ENCODE measurements at places on chromosomes 4 and X.

DNA sequence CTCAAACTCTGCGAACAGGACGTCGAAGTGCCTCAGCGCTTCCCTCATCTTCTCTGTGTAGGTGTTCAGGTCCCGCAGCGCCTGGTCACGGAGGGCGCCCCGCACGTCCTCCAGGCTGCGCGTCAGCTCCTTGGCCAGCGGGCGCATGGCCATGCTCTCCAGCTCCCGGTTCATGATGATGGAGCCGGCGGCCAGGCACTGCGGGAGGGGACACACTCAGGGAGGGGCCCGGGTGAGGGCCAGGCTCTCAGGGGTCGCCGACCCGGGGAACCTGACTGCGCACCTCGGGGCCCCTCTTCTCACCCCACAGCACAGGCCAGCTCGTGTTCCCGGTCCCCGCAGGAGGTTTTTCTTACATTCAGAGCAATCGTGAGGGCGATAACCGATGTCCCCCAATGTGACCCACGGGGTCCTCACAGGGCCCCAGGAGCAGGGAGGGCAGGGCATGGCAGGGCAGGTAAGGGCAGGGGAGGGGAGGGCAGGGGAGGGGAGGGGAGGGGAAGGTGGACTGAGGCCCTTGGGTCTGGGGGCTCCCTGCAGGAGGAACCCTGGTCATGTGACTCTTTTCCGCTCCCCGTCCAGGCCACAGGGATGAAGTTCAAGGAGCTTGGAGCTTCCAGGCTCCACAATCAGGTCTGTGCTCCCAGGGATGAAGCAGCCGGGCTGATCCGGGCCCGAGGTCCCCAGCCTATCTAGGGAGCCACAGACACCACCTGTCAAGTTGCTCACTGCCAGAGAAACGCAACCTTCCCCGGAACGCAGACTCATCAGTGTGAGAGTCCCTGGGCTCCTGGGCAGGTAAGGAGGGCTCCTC lies 77.8 kb upstream of the MXD4 start:
- no peak for DNase-seq

DNA sequence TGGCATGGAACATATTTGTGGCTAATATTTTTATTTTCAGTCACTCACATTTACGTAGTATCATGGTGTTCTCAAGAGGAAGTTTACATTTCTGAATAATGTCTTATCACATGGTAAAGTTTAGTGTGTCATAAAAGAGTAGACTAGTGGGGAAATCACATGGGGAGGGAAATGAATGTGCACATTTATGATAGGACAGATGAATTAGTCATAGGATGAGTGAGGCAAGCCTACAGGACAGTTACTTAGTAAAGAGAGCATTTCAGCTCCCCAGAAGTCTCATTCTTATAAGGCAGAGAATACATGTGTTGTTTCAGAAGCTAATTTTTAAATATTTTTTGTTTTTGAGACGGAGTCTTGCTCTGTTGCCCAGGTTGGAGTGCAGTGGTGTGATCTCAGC lies 6.2 kb downstream of the GK start:
- DNase-seq: no peak

DNA sequence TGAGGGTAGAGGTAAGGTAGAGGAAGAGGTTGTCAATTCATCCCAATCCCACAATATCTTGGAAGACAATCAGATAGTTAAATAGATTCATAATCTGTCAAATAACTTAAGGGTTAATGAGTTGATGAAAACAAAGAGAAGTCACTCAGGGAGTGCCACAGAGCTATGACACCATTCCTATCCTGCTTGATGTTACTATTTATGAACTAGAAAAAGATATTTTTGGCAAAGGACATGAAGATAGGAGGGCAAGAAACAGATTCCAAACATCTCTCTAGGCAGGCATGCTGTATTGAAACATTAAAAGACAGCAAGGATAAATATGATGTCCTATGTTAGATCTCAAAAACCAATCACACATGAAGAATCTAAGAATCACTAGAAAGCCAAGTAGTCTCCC lies 3.5 kb upstream of the SRPX start:
- no peak for DNase-seq

DNA sequence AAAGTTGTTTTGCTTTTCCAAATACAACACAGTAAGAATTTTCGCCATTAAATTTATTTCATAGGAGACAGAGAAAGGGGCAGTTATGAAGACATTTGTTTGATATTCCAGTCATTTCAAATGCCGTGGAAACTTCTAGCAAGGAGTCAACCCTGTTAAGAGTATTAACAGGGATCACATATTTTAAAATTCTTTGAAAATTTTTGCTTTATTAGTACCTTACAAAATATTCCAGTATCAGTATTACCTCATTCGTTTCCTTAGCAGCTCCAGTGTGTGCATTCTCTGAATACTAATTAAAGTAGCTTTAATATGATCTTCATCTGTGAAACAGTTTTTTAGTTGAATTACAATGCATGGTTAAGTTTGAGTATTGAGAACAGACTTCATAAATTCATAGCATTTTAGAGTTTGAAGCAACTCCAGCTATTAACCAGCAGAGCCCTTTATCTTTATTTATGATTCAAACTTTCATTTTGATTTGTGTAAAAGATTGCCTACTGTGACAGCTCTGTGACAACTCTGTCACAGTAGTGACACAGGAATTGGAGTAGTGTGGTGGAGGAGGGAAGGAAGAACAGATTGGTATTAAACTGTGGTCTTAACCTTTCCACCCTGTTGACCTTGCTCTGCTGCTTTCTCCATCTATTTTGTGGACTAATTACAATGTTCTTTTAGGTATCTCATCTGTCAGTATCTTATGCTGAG lies 86.3 kb downstream of the PDLIM5 start:
- no peak for DNase-seq

DNA sequence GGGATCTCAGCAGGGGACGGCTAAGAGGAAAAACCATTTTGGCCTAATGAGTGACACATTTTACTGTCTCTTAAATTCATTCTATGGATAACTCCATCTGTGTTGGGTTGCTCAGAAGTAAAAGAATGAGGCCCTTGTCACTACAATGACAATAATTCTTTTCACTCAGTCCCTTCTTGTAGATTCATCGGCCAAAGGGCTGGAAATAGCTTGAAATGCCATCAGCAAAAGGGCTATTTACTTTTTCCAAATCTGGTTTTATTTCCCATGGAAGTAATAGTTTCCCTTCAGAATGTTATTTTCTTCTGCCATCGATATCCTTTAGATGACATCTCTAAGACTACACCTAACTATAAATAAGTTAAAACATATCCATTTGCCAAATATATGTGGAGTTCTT lies 7.4 kb downstream of the MEPE start:
- DNase-seq: no peak

DNA sequence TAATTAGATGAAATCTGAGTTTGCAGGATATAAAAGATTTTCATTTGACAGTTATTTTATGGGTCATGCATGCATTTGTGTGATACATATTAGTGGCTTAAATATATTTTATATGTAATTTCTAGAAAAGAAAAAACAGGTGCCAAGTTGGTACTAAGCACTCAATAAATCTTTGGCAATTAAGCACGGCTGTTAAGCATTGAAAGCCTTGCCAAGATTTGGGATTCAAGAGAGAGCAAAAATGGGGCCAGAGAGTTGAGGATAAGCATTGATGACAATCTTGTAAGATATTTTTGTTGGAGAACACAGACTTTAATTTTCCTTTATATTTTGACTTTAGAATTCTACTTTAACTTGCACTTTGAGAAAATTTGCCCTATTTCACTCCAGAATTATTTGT lies 249.8 kb upstream of the MAD2L1 start:
- no peak for DNase-seq
